Stimulated activated CD4-positive, alpha-beta T cell treated with anti-CD3 and anti-CD28 coated beads, Interleukin-1b, Interleukin-23, amount 100 ng/mL, for 24 hours (primary cell): ENCODE measurements at places on chromosomes 7 and 10.

DNA sequence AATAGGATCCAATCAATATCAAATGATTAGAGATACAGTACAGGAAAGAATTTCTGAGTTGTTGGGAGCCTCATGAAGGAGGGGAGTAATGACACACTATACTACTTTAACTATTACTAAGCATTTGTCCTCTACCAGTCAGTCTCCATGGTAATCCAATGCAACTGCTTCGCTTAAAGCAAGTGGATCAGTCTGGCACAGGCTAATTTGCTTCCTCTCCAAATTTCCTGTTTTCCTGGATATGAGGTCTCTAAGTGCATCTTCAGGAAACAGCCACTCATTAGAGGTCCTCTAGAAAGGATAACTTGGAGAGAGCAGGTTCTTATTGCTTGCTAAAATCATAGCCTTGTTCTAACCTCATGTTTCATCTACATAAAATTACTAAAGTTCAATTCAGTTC, 8.4 kb upstream of the SEPTIN7 start:
- DNase-seq = no peak

DNA sequence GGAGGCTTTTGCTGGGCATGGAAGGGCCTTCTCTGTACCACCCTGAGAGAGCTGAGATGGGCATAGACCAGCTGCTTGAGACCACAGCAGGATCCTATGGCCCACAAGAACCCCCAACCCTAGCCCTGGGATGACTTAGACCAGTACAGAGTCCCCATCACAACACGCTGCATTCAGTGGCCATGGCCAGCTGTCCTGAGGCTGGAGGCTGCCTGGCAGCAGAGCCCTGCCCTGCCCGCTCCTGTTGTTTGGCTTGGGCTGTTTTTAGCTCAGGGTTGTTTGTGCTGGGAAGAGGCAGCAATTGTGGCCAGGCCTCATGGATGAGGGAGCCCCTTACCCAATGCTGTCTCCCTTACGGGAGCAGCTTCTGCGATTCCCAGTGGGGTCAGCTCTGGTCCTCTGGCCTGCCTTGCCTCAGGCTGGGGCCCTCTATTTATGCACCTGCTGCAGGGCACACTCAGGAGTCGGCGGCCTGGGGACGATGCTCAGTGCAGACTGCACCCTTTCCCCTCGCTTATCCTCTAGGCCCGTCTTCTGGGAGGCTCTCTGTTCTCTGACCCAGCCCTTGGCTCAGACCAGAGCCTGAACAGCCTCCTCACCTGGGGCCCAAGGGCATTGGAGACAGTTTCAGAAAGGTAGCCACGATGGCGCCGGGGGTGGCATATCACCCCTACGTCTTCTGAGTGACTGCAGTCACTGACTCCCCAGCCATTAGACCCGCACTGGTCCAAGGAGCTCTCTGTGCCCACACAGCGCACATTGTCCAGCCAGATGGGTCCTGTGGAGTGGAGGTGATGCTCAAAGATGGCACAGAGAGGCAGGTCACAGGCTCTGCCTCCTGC, 6.3 kb downstream of the LOXL4 start:
- DNase-seq = no peak

DNA sequence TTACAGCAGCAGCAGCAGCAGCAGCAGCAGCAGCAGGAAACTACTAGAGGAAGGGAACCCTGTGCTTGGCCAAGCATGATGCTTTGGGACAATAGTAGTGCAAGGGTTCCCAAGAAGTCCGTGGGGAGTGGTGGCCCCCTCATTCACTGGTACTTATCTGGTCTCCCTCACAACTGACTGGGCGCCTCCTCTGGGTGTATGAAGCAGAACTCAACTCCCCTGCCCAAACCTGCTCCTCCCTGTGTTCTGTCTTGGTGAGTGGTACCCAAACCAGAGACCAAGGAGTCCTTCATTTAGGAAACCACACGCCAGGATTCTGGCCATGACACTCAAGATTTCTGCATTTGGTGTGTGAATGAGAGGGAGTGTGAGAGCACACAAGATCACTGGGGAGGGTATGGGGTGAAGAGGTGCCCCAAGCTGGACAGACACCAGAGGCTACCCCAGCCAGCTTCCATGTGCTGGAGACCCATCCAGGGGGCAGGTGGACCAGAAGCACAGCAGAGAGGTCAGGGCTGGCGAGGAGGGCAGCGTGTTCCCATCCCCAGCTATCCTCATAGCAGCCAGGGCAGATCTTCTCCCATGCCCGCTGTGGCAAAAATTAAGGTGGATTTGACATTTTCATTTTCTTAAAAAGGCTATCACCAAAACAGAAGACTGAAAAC, 10.6 kb upstream of the ZNF777 start:
- no peak for DNase-seq

GRCh38 chr10:123069246-123069986, 60.6 kb downstream of the ACADSB start:
- DNase-seq = no peak

DNA sequence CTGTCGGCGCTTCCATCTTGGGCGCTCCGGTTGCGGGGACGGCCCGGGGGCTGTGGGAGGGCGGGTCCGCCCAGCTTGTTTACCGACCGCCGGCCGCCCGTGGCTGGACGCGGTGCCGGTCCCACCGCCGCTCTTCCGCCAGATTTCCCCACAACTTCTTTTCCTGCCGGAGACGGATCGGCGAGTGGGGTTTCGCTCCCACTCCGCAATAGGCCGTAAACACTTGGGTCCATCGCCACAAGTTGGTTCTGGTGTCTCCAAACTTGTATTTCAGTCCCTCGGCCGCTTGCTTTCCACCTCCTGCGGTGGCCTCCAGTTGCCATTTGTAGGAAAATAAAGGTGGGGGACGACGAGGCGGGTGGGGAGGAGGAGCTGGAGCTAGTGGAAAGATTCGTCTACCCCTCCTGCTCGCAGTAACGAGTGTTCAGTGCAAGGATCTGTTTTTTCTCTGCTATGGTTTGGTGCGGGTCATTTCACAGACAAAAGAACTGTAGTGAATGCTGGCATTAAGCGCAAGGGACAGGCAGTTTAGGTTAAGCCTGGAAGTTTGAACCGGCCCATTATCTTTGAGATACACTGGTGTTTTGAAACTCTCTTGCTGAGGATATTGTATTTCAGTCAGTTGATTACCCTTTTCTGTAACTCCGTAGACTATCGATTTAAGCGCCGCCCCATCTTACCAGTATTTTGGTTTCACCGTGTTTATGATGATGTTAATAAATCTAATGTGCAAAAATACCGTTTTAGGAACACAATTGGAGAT, 24.3 kb upstream of the ZRANB1 start:
- DNase-seq = peak; percentile 15

DNA sequence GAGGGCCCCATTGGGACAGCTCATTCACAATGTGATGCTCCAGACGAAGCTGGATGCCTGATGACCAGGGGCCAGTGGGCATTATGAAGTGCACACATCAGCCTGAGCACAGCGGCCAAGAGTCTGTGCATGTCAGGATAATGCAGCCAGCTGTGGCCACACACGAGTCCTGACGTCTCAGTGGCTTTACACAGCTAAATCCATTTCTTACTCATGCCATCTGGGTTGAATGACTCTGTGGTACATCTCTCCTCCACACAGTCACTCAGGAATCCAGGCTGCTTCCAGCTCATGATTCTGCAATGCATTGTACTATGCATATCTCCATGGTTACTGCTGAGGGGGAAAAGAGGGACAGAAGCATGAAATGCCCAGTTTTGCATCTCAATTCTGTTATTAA, 123.6 kb downstream of the PRLHR start:
- DNase-seq = no peak

GRCh38 chr7:29798422-29798821, 7.9 kb upstream of the WIPF3 start:
- DNase-seq = no peak

DNA sequence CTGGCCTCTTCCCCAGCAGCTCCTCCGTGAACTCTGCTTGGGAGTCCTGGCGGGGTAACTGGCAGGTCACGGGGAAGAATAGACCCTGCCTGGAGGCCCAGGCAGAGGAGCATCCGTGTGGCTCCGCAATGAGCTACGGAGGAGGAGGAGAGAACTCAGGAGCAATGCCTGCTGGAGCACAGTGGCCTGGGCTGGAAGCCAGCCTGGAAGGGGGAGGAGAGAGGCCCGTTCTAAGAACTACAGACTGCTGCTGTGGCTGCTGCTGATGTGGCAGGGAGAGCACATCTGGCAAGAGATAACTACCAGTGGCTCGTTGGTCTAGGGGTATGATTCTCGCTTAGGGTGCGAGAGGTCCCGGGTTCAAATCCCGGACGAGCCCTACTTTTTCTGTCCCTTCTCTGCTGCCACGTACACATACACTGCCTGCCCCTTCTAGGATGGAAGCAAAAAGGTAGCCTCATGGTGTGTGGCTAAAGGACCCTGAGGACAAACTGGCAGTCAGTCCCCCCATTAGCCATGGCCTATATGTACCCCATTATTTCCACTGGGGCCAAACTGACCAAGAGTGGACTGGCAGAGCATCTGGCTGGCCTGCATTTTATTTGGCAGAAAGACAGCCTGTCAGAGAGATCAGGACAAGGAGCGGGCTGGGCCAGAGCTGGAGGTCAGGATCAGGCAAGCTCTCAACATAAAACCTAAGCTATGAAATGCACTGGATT, 7.7 kb upstream of the OPN1SW start:
- DNase-seq = no peak

DNA sequence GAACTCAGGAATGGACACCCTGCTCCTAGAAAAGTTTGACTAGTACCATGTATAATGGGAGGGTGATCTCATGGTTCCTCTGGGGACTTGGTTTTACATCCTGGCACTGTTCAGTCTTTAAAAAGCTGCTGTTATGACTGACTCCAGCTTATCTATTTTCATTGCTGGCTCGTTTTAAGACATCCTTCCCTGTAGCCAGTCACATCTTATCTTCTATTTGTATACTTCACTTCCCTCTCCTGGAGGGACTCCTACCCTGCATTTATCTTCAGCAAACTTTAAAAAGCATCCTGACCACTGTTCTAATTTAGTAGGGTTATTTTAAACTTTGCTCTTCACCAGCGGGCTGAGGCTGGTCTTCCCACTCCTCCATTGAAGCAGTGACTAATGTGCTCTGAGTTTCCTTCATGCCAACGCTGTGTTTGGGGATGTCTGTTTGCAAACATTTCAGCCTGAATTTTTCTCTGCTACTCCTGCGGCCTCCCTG, 72.9 kb upstream of the ARMC3 start:
- DNase-seq = no peak

DNA sequence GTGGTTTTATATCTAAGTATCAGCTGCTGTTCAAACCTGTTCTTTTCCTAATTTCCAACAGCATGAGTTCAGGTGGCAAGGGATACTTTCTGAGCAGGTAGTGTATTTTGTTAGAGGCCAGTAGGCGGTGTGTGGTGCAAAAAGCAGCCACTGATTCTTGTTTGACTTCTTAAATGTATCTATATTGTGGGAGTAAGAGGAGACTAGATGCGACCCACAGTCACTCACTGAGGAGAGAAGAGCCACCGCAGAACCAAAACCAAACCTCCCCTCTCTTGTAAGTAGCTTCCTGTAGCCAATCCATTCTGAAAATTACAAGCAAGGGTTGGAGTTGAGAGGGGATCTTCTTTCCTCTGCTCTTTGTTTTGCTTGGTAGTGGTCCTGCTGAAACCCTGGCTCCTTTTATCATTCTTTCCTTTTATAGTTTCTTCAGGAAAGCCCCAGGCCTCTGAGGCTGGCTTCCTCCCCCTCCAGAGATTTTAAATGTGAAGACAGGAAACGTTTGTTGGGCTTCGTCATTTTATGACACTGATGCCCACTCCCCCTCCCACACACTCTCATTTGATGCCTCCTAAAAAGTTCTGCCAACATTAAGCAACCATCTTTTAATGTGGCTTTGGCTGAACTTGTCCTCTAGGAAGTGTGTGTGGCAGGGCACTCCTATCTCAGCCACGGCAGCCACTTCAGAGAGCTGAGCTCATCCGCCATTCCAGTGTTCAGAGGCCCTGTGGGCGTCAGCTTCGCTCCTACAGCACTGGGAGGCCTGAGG, 566.0 kb downstream of the SUGCT start:
- DNase-seq = no peak

DNA sequence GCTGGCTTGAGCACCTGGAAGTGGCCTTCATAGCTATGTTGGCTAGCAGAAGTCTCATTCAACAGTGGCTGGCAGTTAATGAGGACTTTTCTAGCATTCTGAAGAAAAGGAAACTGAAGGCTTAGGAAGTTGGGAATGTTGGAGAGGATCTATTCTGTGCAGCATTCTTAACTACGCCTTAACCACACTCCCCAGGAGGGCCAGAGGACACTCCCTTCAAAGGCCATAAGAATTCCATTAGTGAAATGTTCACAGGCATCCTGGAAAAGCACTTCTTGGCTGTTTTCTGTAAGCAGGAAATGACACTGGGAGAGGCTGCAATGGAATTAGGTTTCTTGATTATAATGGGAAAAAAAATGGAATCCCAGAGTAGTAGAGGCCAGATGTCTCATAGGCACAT, 188.9 kb downstream of the ARHGAP12 start:
- no peak for DNase-seq

GRCh38 chr7:146772601-146773000, 656.0 kb downstream of the CNTNAP2 start:
- DNase-seq = no peak

- no peak for DNase-seq
Observed at GRCh38 chr10:126598009-126598408, 72.5 kb downstream of the C10orf90 start.

- DNase-seq = no peak
Observed at GRCh38 chr10:29555746-29556481, 78.9 kb downstream of the SVIL start.

DNA sequence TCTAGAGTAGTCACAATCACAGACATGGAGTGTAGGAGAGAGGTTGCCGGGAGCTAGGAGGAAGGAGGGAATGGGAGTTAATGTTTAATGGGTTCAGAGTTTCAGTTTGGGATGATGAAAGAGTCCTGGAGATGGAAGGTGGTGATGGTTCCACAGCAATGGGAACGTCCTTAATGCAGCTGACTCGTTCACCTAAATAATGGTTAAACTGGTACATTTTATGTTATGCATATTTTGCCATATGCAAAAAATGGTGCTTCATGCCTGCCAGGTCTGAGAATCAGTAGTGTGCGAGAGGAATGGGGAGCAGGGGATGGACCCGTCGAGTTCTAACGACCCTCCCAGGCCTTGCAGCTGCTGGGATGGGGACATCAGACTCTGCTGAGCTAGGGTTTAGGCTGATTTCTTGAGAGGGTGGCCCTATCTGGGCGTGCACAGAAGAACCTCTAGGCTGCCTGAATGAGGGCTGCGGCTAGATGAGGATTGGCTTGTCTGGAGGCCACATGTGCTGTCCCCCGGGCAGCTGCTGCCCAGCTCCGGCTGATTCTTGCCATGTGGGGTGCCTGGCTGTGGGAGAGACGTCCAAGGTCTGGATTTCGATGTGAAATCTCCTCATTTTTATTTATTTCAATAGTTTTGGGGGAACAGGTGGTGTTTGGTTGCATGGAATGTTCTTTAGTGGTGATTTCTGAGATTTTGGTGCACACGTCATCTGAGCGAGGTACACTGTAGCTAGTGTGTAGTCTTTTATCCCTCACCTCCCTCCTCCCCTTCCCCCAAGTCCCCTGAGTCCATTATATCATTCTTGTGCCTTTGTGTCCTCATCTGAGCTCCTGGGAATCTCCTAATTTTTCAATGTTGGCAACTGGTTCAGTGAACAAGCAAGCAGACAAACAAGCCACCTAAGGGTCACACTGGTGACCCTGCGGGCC, 116.0 kb downstream of the GRK5 start:
- no peak for DNase-seq
